Stimulated activated CD4-positive, alpha-beta T cell treated with anti-CD3 and anti-CD28 coated beads, Interleukin-12 subunit alpha, Interleukin-12 subunit beta, amount 100 ng/mL, for 24 hours (primary cell): ENCODE measurements at places on chromosomes 5 and 9.

GRCh38 chr9:74858751-74859414, 28.8 kb downstream of the TRPM6 start:
- no peak for DNase-seq

DNA sequence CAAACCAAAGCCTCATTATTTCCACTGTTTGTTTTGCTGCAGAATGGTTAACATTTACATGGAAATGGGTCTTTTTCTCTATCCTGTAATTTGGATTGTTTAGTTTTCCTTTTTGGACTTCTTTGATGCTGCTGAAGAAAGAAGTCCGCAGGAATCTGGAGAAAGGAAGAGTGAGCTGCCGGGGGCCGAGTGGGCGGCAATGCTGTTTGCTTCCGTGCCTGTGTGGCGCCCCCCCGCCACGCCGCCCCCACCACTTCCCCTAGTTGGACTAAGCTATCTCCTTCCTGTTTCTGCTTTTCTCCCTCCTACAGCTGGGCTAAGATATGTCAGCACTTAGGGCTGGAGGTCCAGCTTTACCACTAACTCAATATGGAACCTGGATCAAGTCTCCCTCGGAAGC, 39.7 kb downstream of the ACTL7B start:
- DNase-seq, result no peak

- no peak for DNase-seq
Observed at GRCh38 chr5:171288066-171288465, 21.0 kb upstream of the TLX3 start.

DNA sequence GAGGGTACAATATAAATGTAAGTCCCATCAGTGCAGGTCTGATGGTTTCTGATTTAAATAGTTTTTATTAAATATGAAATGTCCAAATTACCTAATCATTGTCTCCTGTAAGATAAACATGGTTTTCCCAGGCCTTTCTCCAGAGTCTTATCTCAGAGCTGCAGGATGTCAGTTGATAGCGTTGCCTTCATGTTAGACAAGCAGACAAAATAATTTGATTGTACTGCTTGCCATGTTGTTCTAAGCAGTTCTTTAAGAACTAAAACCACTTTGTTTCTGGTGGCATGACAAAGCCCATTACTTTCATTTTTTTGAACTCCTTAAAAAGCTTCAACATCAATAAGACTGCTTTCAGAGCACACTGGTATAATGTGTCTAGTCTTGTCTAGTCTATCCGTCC, 1073.5 kb downstream of the MAT2B start:
- DNase-seq, result no peak

DNA sequence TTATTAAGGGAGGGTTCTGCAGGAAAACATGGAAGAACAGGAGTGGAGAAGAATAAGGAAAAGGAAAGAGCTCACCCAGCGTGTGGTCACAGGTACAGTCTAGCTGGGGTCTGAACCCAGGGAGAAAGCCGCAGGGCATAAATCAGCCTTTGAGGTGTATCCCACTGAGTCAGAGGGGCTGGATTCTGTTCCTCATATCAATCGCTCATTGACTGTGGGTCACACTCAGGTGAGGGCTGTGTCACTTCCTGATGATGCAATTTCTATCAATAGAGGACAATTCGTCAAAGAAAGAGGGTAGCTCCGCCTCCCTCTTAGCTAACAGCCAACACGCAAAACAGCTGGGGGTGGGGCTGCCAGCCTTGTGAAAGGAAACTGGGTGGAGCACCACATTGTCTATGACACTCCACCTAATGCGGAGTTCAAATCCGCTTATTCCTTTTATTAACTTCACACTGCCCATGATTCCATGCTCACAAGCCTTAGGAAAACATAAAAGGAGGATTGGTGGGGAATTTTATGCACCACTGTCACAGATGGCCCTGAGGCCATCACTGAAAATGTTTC, 176.2 kb downstream of the ICE1 start:
- no peak for DNase-seq

- DNase-seq, result no peak
Observed at GRCh38 chr5:66722686-66723085, 126.5 kb downstream of the MAST4 start.

DNA sequence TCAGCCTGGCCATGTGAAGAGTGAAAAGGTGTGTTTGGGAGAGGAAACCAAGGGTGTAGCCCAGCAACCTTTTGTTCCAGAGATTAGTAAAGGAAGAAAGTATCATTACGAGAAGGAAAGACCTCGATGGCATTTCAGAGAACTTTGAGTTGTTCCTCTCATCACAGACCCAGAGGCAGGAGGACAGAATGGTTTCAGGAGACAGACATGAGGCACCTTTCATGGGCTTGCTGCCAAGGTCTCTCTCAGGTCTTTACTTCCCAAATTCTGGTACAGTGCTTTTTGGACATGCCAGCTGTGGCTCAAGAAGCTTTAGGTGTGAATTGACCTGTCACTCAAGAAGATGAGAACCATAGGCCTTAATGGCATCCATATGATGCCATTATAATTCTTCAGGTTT, 2.8 kb upstream of the MCC start:
- DNase-seq, result no peak

- peak; percentile 44 for DNase-seq
Observed at GRCh38 chr9:84697509-84698114, 28.1 kb downstream of the NTRK2 start.

DNA sequence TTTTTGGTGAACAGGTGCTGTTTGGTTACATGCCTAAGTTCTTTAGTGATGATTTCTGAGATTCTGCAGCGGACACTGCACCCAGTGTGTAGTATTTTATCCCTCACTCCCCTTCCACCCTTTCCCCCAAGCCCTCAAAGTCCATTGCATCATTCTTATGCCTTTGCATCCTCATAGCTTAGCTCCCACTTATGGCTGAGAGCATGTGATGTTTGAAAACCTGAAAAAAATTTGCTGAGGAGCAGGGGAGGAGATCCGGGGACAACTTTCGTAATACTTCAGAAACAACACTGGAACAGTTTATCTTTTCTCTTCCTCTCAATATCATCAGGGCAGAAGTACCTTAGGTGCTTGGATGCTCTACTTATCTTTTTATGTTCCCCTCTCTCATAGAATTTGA, 226.4 kb downstream of the ADAMTS6 start:
- DNase-seq, result no peak

GRCh38 chr9:79609468-79610018, 37.8 kb downstream of the TLE4 start:
- DNase-seq, result no peak

DNA sequence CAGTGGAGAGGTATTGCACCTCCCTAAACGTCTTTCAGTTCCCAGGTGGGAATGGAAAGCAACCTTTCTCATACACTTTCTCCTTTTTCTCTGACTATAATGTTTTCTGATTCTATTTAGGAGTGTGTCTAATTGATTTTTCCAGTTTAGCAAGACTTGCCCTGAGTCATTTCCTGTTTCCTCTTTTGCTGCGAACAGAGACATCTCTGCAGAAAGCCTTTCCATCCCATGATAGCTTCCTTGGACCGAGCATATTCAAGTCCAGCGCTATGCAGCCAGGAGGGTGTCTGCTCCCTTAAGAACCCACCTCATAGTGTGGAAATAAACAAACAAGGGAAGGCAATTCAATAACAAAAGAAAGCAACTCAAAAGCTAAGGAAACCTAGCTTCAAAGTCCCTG, 60.0 kb upstream of the CDH6 start:
- DNase-seq, result no peak

GRCh38 chr9:99365233-99365980, 143.3 kb downstream of the SEC61B start:
- DNase-seq, result no peak

DNA sequence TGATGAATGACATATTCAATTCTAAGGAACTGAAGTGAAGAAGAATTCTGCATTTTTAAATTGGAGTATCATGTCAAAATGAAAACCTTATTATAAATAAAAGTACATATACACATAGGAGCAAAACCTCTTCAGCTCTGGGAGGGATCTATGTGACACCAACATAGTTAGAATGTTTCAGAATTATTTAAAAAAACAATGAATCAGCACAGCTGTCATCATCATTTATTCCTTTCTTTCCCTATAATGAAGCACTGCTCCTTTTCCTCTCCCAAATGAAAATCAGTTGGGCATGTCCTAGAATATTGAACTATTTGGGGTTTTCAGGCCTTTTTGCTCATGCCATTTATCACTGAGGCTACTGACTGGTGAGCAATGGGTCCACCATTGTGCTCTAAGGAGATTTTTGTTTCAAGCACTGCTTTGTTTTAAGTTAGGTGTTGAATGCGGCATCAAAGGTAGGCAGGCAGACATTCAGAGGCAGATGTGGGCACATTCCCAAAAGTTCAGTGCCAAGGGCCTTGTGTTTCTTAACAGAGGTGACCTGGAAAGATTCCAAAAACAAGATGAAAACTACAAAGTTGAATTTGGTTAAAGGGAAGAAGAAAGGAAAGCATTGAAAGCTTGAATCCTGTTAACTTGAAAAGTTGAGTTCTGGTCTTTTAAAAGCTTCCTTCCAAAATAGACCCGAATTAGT, 126.4 kb upstream of the ADAMTSL1 start:
- DNase-seq, result no peak

GRCh38 chr5:2752059-2752820, 763 bp upstream of the IRX2 start:
- no peak for DNase-seq

- no peak for DNase-seq
Observed at GRCh38 chr5:177555665-177556064, 1.3 kb upstream of the FAM193B start.

- no peak for DNase-seq
Observed at GRCh38 chr9:75780185-75780584, 110.3 kb upstream of the PCSK5 start.

- DNase-seq, result no peak
Observed at GRCh38 chr5:36720688-36721087, 114.3 kb downstream of the SLC1A3 start.

DNA sequence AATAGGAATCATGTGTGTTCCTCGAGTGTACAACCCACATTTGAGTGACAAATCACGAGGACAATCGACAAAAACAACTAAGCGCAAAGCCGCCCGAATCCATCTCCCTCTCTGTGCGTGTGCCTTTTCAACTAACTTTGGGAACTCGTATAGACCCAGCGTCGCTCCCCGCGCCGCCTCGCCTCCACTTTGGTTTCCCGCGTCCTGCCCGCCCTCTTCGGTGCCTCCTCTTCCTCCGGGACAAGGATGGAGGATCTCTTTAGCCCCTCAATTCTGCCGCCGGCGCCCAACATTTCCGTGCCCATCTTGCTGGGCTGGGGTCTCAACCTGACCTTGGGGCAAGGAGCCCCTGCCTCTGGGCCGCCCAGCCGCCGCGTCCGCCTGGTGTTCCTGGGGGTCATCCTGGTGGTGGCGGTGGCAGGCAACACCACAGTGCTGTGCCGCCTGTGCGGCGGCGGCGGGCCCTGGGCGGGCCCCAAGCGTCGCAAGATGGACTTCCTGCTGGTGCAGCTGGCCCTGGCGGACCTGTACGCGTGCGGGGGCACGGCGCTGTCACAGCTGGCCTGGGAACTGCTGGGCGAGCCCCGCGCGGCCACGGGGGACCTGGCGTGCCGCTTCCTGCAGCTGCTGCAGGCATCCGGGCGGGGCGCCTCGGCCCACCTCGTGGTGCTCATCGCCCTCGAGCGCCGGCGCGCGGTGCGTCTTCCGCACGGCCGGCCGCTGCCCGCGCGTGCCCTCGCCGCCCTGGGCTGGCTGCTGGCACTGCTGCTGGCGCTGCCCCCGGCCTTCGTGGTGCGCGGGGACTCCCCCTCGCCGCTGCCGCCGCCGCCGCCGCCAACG, at the start of gene GPR150:
Gene GPR150 (plus strand): TSS at position 58 of the 840 bp plus-strand sequence. CDS start 189 bp downstream, at position 247.
- DNase-seq, result peak; percentile 53

DNA sequence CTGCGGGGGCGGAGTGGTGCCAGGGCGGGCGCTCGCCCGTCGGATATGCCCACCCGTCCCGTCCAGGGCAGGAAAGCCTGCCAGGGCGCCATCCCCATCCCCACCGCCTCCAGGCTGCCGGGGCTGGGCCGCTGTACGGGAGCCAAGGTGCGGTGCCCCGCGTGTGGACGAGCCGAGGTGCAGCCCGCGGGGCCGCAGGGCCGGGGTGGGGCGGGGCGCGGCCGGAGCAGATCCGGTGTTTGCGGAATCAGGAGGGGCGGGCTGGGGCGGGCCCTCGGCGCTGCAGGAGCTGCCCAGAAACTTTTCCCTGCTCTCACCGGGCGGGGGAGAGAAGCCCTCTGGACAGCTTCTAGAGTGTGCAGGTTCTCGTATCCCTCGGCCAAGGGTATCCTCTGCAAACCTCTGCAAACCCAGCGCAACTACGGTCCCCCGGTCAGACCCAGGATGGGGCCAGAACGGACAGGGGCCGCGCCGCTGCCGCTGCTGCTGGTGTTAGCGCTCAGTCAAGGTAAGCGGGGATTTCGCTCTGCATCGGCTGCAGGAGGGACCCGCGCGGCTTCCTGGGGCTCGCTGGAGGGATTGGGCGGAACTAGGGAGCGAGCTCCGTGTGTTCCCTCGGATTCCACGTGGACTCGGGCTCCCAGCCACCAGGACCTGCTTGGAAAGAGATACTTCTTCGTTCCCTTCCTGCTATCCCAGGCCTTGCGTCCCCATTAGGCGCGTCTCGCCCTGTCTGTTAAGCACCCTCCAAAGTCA, at the start of gene ITGA2:
Gene ITGA2 (plus strand): TSS at position 328 of the 756 bp plus-strand sequence. CDS start 117 bp downstream, at position 445.
- DNase-seq, result peak; percentile 29

DNA sequence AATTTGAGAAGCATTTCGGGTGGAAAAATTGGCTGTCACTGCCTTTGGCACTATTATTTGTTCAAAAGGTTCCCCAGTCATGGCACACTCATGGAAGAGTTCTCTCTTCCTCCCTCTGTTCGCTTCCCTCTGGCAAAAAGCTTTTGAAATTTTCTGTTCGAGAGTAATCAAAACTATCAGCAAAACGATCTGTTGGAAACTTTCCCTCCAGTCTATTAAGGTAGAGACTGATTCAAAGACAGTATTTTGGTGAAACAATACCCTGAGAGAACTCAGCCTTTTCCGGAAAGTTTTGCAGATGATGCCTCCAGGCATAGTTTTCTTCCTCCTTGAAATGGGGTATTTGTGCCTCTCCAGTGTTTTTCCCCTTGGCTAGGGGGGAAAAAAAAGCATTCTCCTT, 3.6 kb upstream of the LPAR1 start:
- DNase-seq, result no peak

GRCh38 chr5:133482028-133482427, 130.3 kb downstream of the FSTL4 start:
- DNase-seq, result no peak

- no peak for DNase-seq
Observed at GRCh38 chr9:127960410-127961154, 20.2 kb downstream of the EEIG1 start.
